ENCODE measurements at places on chromosomes 7 and 10. TPM values are rescaled to one million over a fixed set of nuclear protein-coding genes. Genes with fewer than 3 reads are reported as not detected.

The SMKR1 gene
- 1.2 TPM for total RNA-seq

GRCh38 chr10:104233817-104234216 is 1.7 kb upstream of the CFAP43 start:
- no peak overlapping the region for H3K27ac ChIP-seq
- peaks cover 7% of the 10 kb centered on the region for H3K4me1 ChIP-seq
- no peaks in the 10 kb centered on the region for H3K27me3 ChIP-seq
- H3K4me3 ChIP-seq: no peak overlapping the region

GRCh38 chr7:35263396-35263795 is 9.5 kb upstream of the TBX20 start:
- no peaks in the 10 kb centered on the region for H3K36me3 ChIP-seq
- no peaks in the 10 kb centered on the region for H3K4me1 ChIP-seq
- H3K4me3 ChIP-seq: no peak overlapping the region
- no peak overlapping the region for H3K27ac ChIP-seq
- peaks cover 14% of the 10 kb centered on the region for H3K27me3 ChIP-seq

The TFR2 gene
- 0.22 TPM for total RNA-seq

The TMEM236 gene
- total RNA-seq: 1.3 TPM
